ENCODE measurements at places on chromosomes 3 and 15.

GRCh38 chr3:171028025-171028778 lies 1.7 kb upstream of the SLC2A2 start:
- peak; percentile 72 for DNase-seq

DNA sequence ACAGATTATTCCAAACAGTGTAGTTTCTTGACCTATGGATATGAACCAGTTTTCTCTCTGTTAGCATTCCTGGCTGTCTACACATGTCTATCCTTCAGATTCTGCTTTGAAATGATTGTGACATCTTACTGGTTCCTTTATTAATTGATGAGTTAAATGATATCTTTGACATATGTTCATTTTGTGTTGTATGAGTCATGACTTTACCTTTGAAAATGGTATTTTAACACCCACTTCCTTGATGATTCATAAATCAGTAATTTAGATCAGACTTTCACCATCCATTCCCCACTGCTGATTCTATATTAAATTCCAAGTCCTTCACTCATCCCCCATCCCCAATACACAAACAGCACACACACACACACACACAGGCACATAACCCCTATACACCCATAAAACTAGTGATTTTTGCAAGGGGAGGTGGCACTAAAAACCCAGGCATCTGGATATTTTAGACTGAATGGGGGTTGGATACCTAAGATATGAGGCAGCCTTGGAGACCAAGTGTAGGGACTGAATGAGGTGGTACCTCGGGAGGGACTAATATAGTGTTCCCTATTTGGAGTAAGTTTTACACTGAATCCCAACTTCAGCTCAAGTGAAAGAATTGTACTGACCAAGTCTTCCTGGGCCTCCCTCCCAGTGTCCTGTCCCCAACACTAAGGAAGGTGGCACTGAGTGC lies 9.7 kb downstream of the CCK start:
- DNase-seq = no peak

DNA sequence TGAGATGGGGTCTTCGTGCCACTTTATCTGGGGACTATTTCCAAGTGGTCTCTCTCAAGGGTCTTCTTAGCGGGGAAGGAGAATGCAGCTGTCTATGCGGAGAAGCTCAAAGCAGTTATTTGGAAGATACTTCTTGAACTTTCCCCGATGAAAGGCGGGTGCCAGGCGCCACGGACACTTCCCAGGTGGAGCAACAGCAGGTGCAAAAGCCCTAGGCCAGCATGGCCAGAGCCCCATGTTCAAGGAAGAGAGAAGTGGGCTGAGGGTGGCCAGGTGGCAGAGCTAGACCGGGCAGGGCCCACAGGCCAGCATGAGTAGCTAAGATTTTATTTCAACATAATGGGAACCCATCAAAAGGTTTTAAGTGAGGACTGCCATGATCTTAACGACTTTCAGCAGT lies 232.8 kb downstream of the PDZRN3 start:
- DNase-seq = no peak

DNA sequence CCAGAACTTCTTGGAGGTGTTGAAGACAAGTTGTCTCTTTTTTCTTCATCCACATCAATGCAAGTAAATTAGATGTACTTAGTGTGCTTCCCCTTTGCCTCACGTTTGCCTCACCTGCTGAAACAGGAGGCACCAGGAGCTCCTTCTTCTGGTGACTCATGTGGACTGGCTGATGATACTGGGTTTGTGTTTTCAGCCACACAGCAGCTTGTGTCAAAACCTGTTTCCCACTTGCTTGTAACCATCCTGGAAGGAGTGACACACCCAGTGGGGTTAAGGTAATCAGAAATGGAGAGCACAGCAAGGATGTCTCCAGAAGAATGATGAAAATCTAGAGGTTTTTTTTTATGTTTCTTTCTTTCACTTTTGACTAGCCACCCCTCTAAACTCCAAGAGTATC lies 143.3 kb upstream of the RBMS3 start:
- no peak for DNase-seq

GRCh38 chr3:52297242-52298148 lies 9.9 kb downstream of the GLYCTK start:
- DNase-seq = no peak

- no peak for DNase-seq
These were observed 155.1 kb downstream of the IGF1R start for GRCh38 chr15:98803228-98804056.

DNA sequence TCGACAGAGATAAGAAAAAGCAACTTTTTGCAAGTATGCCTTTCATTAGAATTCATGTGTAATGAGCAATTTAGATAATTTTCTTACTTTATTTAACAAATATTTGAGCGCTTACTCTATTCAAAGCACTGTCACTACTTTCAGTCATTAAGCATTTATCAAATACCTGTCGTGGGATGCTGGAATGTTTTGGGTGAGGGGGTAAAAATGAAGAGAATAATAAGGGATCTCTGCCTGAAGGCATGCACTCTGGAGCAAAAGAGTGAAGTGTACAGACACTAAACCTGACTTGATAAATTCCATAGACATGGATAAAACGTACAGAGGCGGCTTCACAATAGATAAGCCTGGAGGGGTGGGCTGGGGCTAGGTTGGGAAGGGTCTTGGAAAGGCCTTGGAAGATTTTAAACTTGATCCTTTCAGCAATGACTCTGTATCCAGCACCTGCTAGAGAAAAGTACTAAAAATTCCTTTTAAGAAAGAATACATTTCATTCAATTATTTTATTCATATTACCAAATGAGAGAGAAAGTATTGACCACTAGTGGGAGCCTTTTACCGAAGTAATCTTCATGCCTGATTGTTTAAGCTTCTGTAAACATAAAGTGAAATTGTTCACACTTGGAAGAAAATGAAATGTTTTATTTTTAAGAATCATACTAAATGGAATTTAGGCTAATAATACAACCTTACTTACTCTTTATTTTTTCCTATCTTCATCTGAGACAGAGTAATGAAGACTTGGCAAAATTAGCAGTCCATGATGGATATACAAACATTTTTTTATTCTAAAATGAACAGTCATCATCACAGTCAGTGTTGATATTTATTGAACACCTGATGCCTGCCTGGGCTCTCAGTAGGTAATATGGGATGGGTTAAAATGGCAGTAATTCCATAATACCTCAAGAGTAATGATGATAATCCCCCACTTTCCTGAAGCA lies 113.2 kb downstream of the PPP2R3A start:
- DNase-seq = no peak

DNA sequence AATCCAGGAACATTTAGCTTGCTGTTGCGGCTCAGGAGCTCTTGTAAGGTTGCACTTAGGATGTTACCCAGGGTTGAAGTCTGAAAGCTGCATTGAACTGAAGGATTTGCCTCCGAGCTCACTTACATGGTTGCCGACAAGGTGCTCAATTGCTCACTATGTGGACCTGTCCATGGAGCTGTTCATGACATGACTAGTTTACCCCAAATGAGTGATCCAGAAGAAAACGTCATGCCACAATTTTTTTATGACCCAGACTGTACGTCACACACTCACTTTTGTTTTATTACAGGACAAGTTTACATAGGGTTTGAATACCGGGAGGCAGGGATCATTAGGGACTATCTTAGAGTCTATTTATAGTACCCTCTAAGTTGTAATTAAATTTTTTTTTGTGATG lies 21.0 kb upstream of the CLDN11 start:
- no peak for DNase-seq

DNA sequence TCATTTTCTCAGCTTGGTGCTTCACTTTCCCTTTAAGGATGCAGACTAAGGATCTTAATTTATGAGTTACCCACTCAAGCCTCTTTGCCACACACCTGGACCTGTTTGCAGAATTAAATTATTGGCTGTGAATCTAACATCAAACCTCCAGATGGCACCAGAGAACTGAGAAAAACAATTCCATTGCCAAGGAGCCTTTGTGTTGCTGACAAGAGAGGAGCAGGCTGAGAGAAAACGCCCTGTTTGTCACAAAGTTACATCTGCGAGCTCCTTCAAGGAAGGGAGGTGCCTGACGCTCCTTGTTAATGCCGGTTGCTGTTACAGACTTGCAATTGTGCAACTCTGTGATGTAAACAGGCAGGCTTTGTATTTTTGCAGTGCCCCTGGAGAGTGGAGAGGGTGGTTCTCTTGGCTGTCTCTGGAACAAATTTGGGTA lies 36.3 kb upstream of the TMC3 start:
- DNase-seq = peak; percentile 12

GRCh38 chr3:150223558-150223957 lies 184.5 kb upstream of the TSC22D2 start:
- no peak for DNase-seq

DNA sequence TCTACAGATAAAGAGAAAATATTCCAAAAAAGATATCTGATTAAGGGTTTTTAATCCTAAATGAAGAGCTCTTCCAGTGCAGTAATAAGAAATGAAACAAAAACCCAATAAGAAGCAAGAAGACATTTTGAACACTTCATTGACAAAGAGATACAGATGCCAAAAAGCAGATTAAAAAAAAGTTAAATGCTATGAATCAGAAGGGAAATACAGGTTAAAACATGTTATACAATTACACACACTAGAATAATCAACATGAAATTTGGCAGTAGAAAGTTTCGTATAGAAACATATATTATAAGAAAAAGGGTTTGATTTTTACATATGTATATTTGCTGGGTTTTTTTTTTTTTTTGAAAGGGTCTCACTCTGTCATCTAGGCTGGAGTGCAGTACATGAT lies 135.0 kb downstream of the ROBO1 start:
- no peak for DNase-seq

DNA sequence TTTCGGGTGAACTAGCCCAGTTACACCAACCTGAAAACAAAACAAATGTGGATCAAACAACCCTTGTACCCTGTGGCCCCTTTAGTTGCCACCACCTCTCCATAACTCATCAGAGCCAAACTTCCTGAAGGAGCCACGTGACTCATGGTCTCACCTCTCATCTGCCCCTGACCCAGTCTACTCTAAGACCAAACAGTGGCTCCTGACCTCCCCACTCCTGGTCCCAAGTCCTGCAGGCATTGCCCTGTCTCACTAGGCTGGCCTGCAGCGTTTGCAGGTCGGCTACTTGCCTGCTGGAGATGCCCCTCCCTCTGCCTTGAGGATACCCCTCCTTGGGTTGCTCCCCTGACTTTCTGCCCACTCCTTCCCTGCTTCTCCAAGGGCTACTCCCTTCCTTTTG lies 23.1 kb downstream of the SLC6A11 start:
- no peak for DNase-seq

- no peak for DNase-seq
These were observed 65.5 kb upstream of the FILIP1L start for GRCh38 chr3:100179692-100180349.

DNA sequence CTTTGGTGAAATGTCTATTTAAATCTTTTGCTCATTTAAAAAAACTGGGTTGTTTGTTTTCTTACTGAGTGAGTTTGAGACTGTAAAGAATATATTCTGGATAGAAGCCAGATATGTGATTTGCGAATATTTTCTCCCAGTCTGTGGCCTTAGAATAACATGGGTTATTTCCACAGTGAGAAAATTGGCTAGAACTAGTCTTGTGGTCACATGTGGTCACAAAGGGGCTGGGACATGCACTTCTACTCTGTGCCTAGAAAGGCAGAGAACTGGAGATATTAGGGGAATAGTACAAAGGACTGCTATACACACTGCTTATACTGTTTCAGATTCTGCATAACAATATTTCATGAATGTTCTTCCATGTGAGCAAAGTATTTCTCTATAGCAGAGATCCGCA lies 79.9 kb upstream of the RGMA start:
- no peak for DNase-seq

DNA sequence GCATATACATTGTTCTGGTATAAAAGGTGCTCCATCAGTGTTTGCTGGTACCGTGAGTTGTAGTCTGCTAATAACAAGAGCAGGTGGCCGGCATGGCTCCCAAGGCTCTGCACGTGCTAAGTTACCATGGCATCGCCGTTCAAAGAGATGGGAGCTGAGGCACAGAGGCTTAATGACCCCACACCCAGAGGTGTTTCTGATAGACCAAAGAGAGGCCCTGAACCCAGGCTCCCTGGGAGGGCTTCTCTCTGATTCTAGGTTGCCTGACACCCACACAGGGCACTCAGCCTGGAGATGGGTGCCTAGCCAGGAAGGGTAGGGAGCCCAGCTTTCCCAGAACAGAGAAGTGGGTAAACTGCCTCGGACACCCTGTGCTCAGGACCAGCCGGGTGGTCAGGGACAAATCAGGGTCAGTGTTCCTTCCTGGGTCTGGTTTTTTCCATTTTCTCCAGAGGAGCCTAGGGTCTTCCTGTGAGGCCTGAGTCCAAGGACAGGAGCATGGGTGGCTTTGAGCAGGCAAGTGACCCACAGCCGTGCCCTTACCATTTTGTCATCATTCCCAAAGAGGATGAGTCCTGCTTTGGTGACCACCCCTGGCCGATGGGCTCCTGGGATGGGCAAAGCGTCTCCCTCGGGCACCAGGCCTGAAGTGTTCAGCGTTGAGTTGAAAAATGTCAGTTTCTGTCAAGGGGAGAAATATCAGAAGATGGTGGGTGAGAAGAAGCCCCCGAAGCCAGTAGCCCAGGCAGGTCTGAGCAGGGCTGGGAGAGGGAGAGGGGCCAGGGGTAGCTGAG lies 27.3 kb downstream of the ALDH1L1 start:
- DNase-seq = no peak

- no peak for DNase-seq
These were observed 50.0 kb downstream of the FGF7 start for GRCh38 chr15:49473031-49473430.

- no peak for DNase-seq
These were observed 297.3 kb downstream of the DOCK3 start for GRCh38 chr3:50972029-50972428.

DNA sequence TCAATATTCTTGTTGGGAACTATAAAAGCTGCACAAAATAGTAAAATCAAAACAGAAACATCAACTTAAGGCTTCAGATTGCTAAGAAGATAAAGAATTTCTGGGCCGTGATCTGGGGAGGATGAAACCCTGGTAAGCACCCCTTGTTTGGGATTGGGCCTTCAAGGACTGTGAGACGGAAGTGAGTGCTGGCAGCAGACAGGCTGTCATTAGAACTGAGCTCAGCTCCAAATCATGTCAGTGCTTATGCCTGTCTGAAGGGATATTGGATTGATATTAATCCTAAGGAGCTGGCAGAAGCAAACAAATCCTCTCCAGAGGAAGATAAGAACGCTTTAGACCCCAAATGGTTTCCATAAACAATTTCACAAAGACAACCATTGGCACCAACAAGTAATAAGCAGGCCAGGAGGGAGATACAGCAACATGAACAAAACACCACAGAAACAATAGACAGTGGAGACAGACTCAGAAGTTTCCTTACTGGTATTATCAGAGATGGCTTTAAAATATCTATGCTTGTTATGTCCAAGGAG lies 72.6 kb upstream of the CTXND1 start:
- no peak for DNase-seq

DNA sequence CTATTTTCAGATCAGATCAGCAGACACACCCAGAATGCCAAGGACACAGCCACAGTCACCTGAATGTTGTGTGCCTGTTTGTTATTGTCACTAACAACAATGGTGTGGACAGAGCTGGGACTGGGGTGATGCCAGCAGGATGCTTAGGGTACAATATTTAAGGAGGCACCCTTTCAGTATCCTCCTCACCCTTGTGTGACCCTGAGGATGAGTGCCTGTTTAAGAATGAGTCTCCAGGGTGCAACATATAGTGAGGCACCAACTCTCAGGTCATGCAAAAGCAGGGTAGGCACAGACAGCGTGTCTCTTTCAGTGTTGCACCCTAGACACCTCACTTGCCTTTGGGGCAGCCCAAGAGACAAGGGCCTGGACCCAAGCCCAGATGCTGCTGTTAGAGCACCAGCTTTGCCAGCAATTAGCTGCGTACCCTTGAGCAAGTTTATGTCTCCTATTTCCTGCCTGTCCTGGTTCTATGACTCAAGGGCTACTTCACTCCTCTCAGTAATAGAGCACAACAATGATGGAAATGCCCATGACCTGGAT lies 122.6 kb downstream of the AQP9 start:
- DNase-seq = no peak

GRCh38 chr3:13278783-13279531 lies 141.2 kb downstream of the NUP210 start:
- no peak for DNase-seq
